Keratinocyte (primary cell): ENCODE measurements at places on chromosomes 3 and 15. TPM values are rescaled to one million over a fixed set of nuclear protein-coding genes. Genes with fewer than 3 reads are reported as not detected.

The GALNT15 gene
- polyA plus RNA-seq: 0.03 TPM in 1 of 3 replicates, not detected in the others

The GOLGA8T gene
- 0.10 TPM in 1 of 3 replicates, not detected in the others for polyA plus RNA-seq

The LMAN1L gene
- not detected in 3 replicates for polyA plus RNA-seq

The C3orf70 gene
- 0.01 TPM in 1 of 3 replicates, not detected in the others for polyA plus RNA-seq

The ATP8B4 gene
- polyA plus RNA-seq: 0.03 to 0.15 TPM (median 0.05 TPM) in 3 replicates

The UACA gene
- polyA plus RNA-seq: 13.4 to 26.6 TPM (median 22.7 TPM) in 3 replicates

The HESX1 gene
- polyA plus RNA-seq: 0.12 to 0.29 TPM (median 0.28 TPM) in 3 replicates

The HOMER2 gene
- 9.6 to 12.4 TPM (median 11.3 TPM) in 3 replicates for polyA plus RNA-seq

The EFCAB12 gene
- 0.17 to 0.42 TPM (median 0.34 TPM) in 3 replicates for polyA plus RNA-seq

The TMEM108 gene
- polyA plus RNA-seq: 0.09 TPM in 1 of 3 replicates, not detected in the others

The RAB6B gene
- 2.2 to 5.5 TPM (median 2.9 TPM) in 3 replicates for polyA plus RNA-seq

The GOLGA8G gene
- polyA plus RNA-seq: not detected in 3 replicates

The NME9 gene
- 0.05 TPM in 1 of 3 replicates, not detected in the others for polyA plus RNA-seq

The GXYLT2 gene
- polyA plus RNA-seq: 0.91 to 2.0 TPM (median 1.4 TPM) in 3 replicates

The CCR5 gene
- polyA plus RNA-seq: 0.07 to 0.54 TPM (median 0.14 TPM) in 3 replicates

The EFHB gene
- polyA plus RNA-seq: 0.08 to 0.58 TPM (median 0.26 TPM) in 3 replicates

The UBE2E2 gene
- 49.6 to 63.2 TPM (median 52.9 TPM) in 3 replicates for polyA plus RNA-seq

The PLCH1 gene
- polyA plus RNA-seq: 0.01 to 0.05 TPM (median 0.02 TPM) in 3 replicates

The TMEM158 gene
- 2.0 to 3.4 TPM (median 2.0 TPM) in 3 replicates for polyA plus RNA-seq

The NDUFAF3 gene
- polyA plus RNA-seq: 38.3 to 70.1 TPM (median 44.8 TPM) in 3 replicates

The DOCK3 gene
- 0.10 to 0.28 TPM (median 0.11 TPM) in 3 replicates for polyA plus RNA-seq

The GRK7 gene
- not detected in 3 replicates for polyA plus RNA-seq
